Fibroblast of skin of left biceps (primary cell): ENCODE measurements at places on chromosomes 4 and X.

- peak; percentile 62 for DNase-seq
Observed at GRCh38 chr4:121791481-121791880, 9.6 kb upstream of the EXOSC9 start.

DNA sequence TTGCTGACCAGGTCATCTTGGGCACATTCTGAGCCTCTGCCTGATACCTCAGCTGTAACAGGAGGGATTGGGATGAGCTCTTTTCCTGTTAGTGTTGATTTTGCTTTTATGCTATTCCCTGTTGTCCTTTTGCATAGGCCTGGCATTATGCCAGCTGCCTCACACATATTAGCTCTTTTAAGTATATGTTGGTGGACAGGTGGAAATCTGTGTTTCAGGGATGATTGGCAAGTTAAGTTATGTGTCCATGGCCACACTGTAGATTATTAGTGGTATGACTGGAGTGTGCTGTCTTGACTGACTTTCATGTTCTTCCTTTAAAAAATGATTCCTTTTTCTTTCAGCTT is 28.9 kb downstream of the NSD2 start:
- no peak for DNase-seq

- no peak for DNase-seq
Observed at GRCh38 chr4:105840426-105841174, 54.7 kb upstream of the NPNT start.

DNA sequence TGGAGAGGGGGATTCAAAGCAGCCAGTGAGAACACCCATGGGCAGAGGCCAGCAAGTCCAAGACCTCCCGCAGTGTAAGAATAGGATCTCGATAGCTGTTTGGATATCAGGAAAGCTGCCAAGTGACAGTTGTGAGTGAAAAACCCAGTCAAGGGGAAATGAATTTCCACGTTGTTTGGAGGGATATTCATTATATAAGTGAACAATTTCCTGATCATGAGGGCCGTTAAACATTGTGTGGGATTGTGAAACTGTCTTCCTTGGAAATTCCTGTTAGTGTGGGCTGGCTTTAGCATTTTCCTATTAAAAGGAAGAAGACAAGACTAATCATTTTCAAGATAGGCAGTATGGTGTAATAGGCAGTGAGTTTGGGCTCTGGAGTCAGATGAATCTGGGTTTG is 15.0 kb downstream of the CLDN2 start:
- no peak for DNase-seq

- DNase-seq, result no peak
Observed at GRCh38 chrX:138908577-138908976, 197.1 kb upstream of the FGF13 start.

GRCh38 chr4:13481569-13481968 is 2.6 kb downstream of the RAB28 start:
- no peak for DNase-seq

DNA sequence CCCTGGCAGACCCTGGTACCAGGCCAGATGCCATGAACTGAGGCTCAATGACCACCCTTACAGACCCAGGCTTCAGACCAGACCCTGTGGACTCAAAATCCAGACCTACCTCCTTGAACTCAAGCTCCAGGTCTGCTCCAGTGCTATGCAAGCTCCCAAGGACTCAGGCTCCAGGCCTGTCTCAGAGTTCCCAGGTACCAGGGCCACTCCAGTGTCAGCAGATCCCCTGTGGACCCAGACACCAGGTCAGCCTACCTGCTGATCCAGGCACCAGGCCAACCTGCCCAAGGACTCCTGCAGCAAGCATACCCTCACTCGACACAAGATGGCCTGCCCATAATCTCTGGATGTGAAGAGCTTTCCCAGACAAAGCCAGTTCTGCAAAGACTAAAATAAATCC is 44.7 kb upstream of the MAGED4 start:
- DNase-seq, result no peak

DNA sequence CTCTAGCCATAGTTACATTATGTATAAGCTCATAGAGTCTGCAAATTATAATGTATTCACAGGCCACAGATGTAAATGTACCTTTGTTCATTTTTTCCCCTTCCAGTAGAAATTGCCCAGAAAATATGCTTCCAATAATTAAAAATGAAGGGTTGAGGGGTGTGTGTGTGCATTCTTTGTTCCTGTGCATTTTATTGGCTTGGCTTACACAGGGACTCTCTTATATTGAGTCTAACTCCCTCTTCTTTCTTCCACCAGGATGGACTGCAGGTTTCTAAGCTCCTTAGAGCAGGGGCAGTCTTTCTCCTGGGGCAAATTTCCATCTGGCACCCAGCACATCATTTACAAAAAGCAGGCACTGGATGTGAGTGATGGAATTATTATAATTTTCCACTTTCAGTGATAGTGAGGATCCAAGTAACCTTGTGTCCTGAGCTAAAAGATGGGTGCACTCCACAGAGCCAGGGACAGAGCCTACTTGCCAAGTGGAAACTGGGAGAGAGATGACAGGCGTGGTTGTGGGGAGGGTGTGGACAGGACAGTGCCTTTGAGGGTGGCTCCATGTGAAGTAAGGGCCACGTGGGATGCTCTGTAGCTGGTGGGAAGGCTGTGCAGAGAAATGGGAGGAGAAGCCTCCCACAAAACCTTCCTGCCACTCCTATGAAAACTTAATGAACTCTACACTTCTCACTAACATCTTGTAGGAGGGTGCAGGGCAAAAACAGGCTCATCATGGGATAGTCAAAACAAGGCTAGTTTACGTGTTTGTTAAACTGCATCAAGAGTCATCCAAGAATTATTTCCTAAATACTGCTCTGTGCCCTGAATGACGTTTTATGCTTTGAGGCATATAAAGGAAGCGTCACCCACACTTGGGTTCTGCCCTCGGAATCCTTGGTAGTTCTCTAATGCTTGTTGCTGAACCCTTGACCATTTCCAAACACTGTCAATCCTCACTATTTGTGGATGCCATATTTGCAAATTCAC is 16.0 kb downstream of the IGFBP7 start:
- no peak for DNase-seq
